ENCODE measurements at places on chromosomes 5 and 9.

- no peak for DNase-seq
Observed at GRCh38 chr5:36389245-36389644, 87.5 kb upstream of the RANBP3L start.

DNA sequence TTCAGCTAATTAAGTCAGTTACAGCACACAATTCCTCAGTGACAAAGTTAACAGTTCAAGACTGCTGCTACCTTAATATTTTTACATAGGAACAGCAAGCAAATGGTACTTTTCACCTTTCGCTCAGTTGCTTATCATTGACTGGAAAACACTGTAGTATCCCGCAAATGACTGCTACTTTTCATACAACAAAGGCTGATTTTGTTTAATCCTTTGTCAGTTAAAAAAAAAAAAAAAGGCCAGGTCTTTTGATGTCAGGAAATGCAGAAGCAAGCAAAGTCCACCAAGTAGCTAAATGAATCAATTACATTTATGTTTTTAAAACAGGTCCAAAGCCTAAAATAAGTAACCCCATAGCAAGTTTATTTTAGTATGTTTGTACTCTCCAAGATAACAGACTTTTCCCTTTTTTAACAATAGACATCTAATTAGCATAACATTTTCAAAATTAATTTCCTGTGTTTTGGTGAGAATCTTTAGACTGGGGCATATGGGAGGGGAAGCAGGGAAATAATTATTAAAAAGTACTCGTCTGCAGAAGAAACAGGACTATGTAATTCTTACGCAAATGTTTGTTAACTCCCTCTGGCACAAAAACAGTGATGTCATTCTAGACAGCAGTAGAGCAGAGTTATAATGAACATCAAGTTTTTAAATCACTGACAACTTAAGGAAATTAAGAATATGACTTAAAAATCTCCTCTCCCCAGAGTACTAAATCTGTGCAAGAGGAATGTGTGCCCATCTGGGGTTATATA, 9.6 kb downstream of the PFDN1 start:
- DNase-seq = peak; percentile 56

GRCh38 chr9:128575469-128575868, 23.1 kb downstream of the SPTAN1 start:
- no peak for DNase-seq

GRCh38 chr9:96618209-96619123, 1.2 kb downstream of the CDC14B start:
- DNase-seq = peak; percentile 30

- no peak for DNase-seq
Observed at GRCh38 chr5:134608555-134608954, 24.1 kb downstream of the SAR1B start.

GRCh38 chr9:14383294-14383693, 69.4 kb upstream of the NFIB start:
- DNase-seq = peak; percentile 70

GRCh38 chr5:108881133-108881532, 133.4 kb downstream of the FER start:
- no peak for DNase-seq

- peak; percentile 73 for DNase-seq
Observed at GRCh38 chr5:136053336-136054141, 24.8 kb downstream of the TGFBI start.

- peak; percentile 12 for DNase-seq
Observed at GRCh38 chr9:114591291-114591787, 3.8 kb downstream of the ATP6V1G1 start.

DNA sequence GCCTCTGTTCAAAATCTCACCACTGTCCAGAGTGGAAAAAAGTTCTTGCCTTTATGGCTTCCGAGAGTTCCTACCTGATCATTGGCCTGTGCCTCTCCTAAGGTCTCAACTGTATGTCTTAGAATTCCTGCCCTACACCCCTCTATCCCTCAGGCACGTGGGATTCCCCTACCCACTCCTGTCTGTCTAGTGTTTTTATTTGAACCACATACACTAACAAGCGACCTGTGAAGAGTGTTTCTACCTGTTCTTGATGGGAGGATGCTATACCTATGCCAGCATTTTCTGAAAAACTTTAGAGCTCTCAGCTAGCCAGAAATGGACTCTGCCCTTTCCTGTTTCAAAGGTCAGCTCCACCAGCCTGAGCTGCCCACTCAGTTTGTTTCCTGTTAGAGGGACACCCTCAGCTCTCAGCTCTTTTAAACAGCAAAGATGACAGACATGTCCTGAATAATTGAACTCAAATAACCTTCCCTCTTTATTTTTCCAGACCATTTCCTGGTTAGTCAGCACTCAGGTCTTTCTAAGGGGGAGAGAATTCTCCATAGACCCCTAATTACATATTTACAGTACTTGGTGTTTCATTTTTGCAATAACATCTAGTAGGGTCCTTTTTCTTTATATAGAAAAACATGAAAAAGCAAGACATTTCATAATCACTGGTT, 214.8 kb downstream of the AOPEP start:
- DNase-seq = peak; percentile 83

DNA sequence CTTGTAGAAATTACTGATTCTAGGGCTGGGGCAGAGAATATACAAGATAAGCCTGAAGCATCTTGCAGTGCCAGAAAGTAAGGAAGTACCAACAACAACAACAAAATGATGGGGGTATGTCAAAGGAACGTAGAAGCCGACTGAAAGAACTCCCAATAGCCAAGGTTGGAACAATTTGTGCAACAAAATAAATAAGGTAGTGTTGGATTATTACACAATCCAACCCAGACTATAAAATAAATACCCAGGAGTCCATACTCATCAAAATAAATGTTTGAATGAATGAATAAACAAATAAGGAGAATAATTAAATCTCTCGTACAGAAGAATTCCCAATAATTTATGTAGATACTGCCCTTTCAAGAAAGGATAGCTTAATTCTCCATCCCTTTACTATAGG, 31.1 kb upstream of the GNAQ start:
- DNase-seq = no peak

DNA sequence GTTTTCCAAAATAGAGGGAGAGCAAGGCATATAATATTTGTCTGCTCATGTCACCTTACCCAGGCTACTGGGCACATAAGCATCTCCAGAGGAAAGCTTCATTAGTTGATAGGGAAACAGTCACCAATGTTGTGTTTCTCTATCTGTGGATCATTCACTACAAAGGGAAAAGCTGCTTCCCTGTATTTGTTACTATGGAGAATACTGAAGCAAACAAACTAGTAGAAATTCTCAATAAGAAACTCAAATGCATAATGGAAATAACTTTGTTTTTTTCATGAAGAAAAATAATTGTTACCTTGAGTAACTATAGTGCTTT, 138.2 kb downstream of the PCSK1 start:
- DNase-seq = peak; percentile 13
